ENCODE measurements at places on chromosomes 3 and 15.

- DNase-seq: no peak
Measured at GRCh38 chr3:187237741-187238140, 40.5 kb downstream of the RTP1 start.

DNA sequence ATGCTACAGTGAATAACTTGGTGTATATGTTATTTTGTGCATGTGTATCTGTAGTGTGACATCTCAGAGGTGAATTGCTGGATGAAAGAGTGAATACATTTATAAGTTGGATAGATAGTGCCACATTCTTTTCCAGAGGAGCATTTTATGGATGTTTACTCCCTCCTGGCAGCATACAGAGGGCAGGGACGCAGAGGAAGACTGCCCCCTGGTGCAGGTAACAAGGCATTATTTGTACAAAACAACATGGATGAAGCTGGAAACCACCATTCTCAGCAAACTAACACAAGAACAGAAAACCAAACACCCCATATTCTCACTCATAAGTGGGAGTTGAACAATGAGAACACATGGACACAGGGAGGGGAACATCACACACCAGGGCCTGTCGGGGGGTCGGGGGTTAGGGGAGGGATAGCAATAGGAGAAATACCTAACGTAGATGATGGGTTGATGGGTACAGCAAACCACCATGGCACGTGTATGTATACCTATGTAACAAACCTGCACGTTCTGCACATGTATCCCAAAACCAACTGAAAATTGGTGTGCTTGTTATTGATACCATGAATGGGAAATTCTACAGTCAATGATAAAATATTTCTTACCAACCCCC, 57.9 kb upstream of the CTXND1 start:
- DNase-seq: peak; percentile 48

GRCh38 chr3:127770671-127771355, 51.5 kb downstream of the MGLL start:
- no peak for DNase-seq

DNA sequence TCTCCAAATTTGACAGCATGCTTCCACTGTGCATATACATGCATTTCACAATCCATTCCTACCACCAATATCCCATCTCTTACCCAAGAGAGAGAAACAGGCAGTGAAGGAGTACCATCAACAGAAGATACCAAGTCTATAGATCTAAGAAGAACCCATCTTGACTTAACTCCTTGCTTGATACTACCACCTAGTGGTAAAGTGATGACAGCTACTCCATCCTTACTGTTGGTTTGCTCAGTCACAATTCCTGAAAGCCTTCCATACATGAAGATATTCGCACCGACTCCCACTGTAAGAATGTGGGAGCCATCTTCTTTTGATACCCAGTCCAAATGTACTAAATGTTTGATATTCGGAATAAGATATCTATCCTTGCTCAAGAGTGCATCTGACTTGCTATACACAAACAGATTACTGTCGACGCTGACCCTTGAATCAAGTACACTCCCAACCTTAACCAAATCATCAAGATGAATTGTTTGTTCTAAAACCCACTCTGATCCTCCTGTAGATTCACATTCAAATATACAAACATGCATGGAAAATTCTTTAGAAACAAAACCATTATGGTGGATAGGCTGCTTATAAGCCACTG, 123.1 kb downstream of the DMXL2 start:
- DNase-seq: peak; percentile 11

- DNase-seq: no peak
Measured at GRCh38 chr15:41633609-41634008, 26.6 kb upstream of the MGA start.

DNA sequence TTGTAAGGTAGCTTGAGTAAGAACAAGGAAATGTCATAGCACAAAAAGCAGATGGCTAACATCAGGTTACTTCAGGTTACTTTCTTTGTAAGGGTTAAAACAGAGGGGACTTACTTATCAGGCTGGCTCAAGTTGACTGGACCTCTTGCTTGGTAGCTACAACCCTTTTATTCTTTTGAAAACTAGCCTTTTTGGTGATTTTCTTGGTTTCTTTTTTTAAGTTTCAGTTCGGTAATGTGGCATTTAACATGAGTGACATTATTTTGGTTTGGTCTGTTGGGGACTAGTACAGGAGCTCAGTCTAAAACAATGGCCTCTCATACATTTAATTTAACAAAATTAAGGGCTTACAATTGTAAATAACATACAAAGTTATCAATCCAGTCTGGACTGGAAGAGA, 621.4 kb downstream of the OTOL1 start:
- no peak for DNase-seq

GRCh38 chr15:31306426-31307269, 20.0 kb upstream of the KLF13 start:
- no peak for DNase-seq

DNA sequence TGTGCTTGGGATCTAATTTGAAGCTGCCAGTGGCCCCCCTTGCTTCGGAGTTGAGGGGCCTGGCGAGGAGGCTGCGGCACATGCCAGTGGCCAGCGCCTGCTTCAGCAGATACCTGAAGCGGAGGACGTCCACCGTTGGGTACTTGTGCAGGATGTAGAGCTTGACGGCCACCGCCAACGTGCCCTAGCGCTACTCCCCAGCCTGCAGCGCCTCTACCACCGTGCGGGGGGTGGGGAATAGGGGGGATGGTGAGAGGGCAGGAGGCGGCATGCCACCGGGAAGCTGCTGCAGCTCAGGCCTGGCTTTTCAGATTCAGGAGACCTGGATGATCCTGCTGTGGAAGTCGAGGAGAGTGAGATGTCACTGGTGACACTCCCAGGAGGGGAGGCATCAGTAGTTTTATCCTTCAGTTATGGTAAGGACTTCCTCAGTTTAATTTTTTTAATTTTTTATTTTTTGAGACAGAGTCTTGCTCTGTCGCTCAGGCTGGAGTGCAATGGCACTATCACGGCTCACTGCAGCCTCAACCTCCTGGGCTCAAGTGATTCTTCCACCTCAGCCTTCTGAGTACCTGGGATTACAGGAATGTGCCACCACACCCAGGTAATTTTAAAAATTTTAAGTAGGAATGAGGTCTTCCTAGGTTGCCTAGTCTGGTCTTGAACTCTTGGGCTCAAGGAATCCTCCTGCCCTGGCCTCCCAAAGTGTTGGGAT, 150.6 kb upstream of the FRMD4B start:
- DNase-seq: no peak

DNA sequence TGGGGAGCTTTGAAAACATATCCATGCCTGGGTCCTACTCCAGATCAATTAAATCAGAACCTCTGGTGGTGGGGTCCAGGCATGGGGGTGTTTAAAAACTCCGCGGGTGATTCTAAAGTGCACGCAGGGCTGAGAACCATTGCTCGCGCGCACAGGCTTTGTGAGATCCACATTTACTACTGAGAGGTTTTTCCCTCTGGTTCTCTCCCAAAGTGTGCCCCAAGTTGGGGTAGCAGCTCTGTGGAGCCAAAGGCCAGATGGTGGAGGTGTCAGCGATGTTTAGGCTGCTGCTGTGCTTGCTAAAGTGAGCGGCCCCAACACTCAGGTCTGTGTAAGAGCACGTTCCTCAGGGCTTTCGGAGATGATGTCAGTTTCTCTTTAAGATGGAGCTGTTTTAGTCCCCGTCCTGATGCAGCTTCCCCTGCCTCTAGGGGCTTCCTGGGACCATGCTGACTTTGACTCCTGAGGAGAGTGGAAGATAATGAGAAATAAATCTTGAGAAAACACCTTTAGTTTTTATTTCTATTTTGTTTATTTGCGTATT, 13.4 kb upstream of the MAGEF1 start:
- DNase-seq: no peak

Measured in Calu3 (cell line).